H1 (cell line): ENCODE measurements at places on chromosomes 13 and 19. TPM values are rescaled to one million over a fixed set of nuclear protein-coding genes. Genes with fewer than 3 reads are reported as not detected.

DNA sequence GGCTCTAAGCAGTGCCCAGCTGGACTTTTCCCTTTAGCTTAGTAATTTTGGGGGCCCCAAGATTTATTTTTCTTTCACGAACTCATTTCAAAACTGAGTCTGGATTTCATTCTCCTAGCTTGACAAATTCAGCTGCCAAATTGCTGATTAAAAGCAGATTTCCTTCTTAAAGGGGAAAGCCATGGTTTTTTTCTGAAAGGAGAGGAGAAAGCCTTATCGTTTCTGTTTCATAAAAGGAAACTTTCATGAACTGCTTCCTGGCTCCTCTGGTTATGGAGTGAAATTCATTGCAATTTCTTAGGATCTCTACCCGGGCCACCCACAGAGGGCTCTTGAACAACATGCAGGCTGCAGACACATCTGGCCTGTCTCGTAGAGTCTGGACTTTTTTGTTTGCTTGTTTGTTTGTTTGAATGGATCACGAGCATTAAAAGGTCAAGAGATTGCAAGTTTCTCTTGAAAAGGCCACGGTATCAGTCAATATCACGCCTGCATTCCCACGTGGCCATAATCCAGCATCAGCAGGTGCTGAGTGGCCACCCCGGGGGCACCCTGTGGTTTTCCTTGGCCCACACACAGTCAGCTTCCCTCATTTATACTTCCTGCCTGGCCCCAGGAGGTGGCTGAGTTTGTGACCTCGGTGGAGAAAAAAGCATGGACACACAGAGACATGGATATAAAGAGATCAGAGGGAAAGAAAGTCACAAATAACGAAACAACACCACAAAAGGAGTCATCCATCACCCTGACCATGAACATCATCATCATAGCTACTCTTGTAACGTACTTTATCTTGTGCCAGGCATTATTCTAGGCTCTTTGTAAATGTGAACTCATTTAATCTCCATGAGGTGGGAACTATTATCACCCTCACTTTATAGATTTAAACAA, 10.5 kb upstream of the KLK4 start:
- H3K4me1 ChIP-seq = peaks cover 5% of the 10 kb centered on the region; the same call in 1 of the 2 replicates
- no peak overlapping the region for H3K27ac ChIP-seq
- H3K36me3 ChIP-seq = no peaks in the 10 kb centered on the region

DNA sequence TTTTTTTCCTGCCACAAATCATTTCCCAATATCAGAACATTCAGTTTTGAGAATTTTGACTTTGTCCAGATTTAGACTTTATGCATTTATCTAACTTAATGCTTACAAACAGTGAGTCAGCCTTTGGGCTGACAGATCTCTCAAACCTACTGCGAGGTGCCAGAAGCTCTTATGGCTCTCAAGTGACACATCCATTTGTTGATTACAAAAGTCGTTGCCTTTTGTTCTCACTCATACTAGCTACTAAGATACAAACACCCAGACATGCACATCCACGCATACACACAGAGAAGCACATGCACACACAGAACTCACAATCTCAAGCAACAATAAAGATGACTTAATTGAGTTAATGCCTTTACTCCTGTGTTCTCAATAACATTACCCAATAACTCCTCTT, 1147.5 kb downstream of the DIAPH3 start:
- H3K27me3 ChIP-seq = no peaks in the 10 kb centered on the region; the same call in 1 of the 2 replicates
- DNase-seq = no peak
- H3K36me3 ChIP-seq = no peaks in the 10 kb centered on the region
- no peaks in the 10 kb centered on the region; the same call in 1 of the 2 replicates for H3K4me1 ChIP-seq
- no peak overlapping the region for H3K4me3 ChIP-seq

DNA sequence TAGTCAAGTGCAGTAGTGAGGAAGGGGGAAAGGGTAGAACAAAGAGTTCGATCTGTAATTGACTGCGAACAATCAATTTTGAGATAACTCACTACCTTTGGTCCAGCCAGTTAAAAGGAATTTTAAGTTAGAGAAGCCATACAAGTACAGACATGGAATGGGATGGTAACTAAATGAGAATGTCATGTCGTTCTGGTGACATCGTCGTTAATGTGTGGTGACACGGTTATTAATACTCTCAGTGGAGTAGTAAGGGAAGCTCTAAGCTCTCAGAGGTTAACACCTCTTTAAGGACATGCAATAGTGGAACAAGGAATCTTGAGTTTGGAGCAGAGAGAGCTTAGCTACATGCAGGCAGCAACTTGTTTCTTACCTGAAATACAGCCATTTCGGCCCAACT, 154.9 kb upstream of the KLF12 start:
- H3K36me3 ChIP-seq = no peaks in the 10 kb centered on the region
- no peaks in the 10 kb centered on the region for H3K27me3 ChIP-seq
- no peak for DNase-seq
- H3K27ac ChIP-seq = no peak overlapping the region
- H3K4me3 ChIP-seq = no peak overlapping the region
- peaks cover 17% of the 10 kb centered on the region for H3K4me1 ChIP-seq

GRCh38 chr19:1567848-1568227, 287 bp downstream of the MEX3D start:
- H3K36me3 ChIP-seq = no peaks in the 10 kb centered on the region; the same call in 1 of the 2 replicates
- H3K27me3 ChIP-seq = peaks cover 19% of the 10 kb centered on the region
- no peaks in the 10 kb centered on the region for H3K4me1 ChIP-seq
- no peak overlapping the region for H3K27ac ChIP-seq
- no peak overlapping the region for H3K4me3 ChIP-seq

DNA sequence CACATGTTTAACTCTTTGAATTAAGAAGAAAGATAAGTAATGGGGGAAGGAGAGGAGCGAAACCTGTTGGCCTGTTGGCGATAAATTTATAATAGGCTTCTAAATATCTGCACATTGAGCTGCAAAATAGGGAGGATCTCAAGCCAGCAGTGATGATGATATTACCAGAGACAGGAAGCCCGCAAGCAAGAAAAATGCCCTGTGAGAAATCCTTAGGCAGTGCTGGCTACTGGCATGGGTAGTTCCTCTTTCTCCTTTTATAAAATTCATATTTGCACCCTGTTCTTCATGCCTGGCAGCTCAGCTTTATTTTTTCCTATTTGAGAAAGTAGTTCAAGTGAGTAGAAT, 858 bp upstream of the USP12 start:
- H3K27ac ChIP-seq = no peak overlapping the region
- peak overlapping the region; percentile 66 for H3K4me3 ChIP-seq
- no peak for DNase-seq
- no peaks in the 10 kb centered on the region for H3K27me3 ChIP-seq
- H3K36me3 ChIP-seq = no peaks in the 10 kb centered on the region
- no peaks in the 10 kb centered on the region; the same call in 1 of the 2 replicates for H3K4me1 ChIP-seq

DNA sequence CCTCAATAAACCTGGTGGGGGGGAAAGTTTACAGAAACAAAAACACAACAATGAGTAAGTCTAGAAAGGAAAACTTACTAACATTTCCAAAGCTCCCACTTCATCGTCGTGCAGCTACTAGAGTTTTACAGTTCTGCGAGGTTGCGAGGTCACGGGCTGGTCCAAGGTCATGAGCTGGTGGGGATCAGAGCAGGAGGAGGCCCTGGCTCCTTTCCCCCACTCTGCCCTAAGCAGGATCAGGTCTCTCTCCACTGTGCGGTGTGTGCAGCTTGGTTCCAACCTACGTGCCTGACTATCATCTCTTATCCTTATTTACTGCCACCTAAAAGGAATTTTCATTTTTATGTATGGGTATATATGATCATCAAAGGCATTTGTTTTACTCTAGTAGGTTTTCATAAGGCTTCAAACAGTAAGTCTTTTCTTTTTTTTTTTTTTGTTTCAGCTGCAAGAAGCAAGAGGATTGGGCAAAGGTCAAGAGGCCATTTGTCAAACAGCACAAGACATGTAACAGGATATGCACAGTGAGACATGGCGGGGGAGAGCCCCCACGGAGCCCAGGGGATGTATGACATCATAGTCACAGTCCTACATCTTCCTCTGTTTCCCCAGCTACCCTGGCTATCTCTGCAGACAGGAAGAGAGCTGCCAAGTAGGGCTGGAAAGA, 76.6 kb upstream of the POMP start:
- H3K4me1 ChIP-seq = peaks cover 9% of the 10 kb centered on the region; the same call in 1 of the 2 replicates
- H3K36me3 ChIP-seq = no peaks in the 10 kb centered on the region
- no peak overlapping the region for H3K4me3 ChIP-seq
- no peaks in the 10 kb centered on the region for H3K27me3 ChIP-seq

GRCh38 chr13:51523082-51523518, 61.2 kb upstream of the WDFY2 start:
- no peak overlapping the region for H3K4me3 ChIP-seq
- no peaks in the 10 kb centered on the region for H3K27me3 ChIP-seq
- no peaks in the 10 kb centered on the region for H3K36me3 ChIP-seq
- no peak for DNase-seq
- H3K4me1 ChIP-seq = peaks cover 11% of the 10 kb centered on the region; the same call in 1 of the 2 replicates

- peak overlapping the region; percentile 56 for H3K4me3 ChIP-seq
- DNase-seq = peak; percentile 79
- no peaks in the 10 kb centered on the region for H3K27me3 ChIP-seq
Observed at GRCh38 chr19:41226053-41226873, 7.2 kb downstream of the AXL start.

DNA sequence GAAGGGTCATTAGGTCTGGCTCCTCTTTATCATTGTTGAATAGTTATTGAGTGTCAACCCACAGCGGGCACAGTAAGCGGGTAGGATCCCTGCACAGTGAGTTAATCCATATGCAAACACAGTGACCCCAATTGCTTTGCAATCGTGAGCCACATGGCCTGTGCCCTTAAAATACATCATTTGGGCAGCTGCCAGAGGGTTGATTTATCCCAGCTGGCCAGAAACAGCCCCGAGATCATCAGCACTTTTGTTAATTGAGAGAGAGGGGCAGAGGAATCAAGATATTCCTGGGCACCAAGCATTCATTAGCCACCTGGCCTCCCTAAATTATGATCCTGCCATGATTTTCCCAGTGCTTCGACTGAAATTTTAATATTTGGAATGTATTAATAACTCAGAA, 9.8 kb upstream of the CNMD start:
- H3K27ac ChIP-seq = no peak overlapping the region
- H3K27me3 ChIP-seq = no peaks in the 10 kb centered on the region
- H3K36me3 ChIP-seq = no peaks in the 10 kb centered on the region
- H3K4me3 ChIP-seq = no peak overlapping the region
- no peaks in the 10 kb centered on the region for H3K4me1 ChIP-seq

- no peaks in the 10 kb centered on the region for H3K27me3 ChIP-seq
- no peak for DNase-seq
- H3K36me3 ChIP-seq = no peaks in the 10 kb centered on the region
- no peaks in the 10 kb centered on the region for H3K4me1 ChIP-seq
Observed at GRCh38 chr19:14425696-14426138, 6.6 kb upstream of the DDX39A start.

- no peaks in the 10 kb centered on the region for H3K27me3 ChIP-seq
- no peaks in the 10 kb centered on the region for H3K4me1 ChIP-seq
- no peak for DNase-seq
- peaks cover 6% of the 10 kb centered on the region; the same call in 1 of the 2 replicates for H3K36me3 ChIP-seq
- no peak overlapping the region for H3K4me3 ChIP-seq
- H3K27ac ChIP-seq = no peak overlapping the region
Observed at GRCh38 chr13:28313579-28313978, 175.2 kb downstream of the PAN3 start.

DNA sequence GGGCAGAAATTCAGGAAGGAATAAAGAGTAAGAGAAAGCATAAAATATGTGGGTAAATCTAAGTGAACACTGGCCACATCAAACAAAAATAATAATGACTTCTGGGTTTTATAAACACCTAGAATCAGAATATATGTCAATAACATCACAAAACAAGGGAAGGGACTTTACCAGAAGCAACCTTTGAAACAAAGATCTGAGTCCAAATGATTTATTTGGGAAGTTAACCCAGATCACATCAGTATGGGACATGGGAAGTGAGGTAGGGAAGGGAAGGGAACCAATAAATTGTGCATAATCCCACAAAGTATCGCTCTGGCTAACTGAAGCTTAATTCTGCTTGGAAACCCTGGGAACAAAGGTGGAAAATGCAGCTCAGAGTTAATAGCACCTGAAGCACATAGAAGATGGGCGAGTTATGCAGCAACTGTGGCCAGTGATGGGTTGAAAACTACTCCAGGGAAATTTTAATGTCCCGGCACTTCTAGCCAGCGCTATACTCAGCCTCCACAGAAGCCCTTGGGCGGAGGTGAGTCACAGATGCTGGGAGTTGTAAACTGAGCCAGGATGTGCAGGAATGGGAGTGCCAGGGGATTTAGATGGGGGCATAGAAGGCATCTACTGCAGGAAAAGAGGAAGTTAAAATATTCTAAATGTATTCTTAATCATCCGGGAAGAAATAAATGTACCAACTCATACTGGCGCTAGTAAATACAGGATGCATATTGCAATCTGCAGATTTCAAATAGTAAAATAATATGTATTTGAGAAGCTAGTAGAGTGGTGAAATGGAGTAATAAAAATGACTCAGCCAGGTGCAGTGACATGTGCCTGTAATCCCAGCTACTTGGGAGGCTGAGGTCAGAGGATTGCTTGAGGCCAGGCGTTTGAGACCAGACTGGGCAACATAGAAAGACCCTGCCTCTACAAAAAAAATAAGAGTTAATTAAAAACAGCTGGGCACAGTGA, 34.2 kb upstream of the CEBPG start:
- H3K36me3 ChIP-seq = no peaks in the 10 kb centered on the region
- no peak overlapping the region for H3K4me3 ChIP-seq
- H3K27me3 ChIP-seq = no peaks in the 10 kb centered on the region
- no peak for DNase-seq
- no peaks in the 10 kb centered on the region for H3K4me1 ChIP-seq

DNA sequence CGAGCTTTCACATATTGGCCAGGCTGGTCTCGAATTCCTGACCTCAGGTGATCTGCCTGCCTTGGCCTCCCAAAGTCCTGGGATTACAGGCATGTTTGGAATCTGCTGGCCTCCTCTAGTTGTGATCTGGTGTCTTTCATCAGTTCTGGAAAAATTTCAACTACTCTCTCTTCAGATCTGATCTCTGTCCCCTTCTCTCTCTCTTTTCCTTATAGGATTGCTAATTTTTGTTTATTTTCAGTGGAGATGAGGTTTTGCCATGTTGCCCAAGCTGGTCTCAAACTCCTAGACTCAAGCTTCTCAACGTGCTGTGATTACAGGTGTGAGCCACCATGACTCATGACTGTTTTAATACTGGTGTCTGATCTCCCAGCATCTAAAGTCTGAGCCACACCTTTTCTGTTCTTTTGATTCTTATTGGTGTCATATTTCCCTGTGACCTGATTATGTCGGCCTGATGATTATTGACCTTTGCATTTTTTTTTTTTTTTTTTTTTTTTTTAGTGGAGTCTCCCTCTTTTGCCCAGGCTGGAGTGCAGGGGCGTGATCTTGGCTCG, 10.4 kb upstream of the NANOS2 start:
- H3K27ac ChIP-seq = no peak overlapping the region
- DNase-seq = no peak
- H3K4me3 ChIP-seq = no peak overlapping the region

DNA sequence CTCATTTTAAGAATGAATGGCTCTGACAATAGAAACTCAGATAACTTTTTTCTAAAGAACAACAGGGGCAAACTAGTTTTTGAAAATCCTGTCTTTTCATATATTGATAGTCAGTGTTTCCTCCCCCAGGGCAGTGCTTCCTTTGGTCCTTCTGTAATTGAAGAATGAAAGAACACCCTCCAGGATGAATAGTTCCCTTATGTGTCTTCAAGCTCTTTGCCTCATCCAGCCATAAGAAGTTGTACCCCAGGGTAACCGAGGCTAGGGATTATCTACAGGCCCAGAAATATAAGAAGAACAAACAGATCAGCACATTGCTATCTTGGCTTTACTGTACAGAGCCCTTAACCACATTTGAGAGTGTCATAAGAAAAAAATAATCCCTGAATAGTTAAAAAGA, 12.1 kb upstream of the ERICH6B start:
- H3K4me1 ChIP-seq = peaks cover 6% of the 10 kb centered on the region; the same call in 1 of the 2 replicates
- DNase-seq = no peak
- no peak overlapping the region for H3K27ac ChIP-seq

GRCh38 chr19:6739390-6739882, at the start of gene TRIP10:
Gene TRIP10, plus strand, starts transcription at chr19:6739680. Its CDS starts 82 bp downstream, at chr19:6739762.
- H3K27me3 ChIP-seq = no peaks in the 10 kb centered on the region
- peaks cover 4% of the 10 kb centered on the region for H3K4me1 ChIP-seq

The CEBPA gene
- 2.0 and 2.4 TPM in 2 replicates for polyA plus RNA-seq

The PRKCG gene
- polyA plus RNA-seq = 6.1 and 14.0 TPM in 2 replicates

The LRRC8E gene
- polyA plus RNA-seq = 2.7 and 2.8 TPM in 2 replicates

The PINLYP gene
- 27.1 and 31.3 TPM in 2 replicates for polyA plus RNA-seq
